ENCODE measurements at places on chromosomes 13 and 19.

GRCh38 chr19:10685210-10685609 lies 16.0 kb upstream of the QTRT1 start:
- no peak for DNase-seq

- no peak for DNase-seq
These were observed 79.4 kb downstream of the FOXO1 start for GRCh38 chr13:40586886-40587565.

- no peak for DNase-seq
These were observed 91.3 kb downstream of the UQCRFS1 start for GRCh38 chr19:29121684-29122083.

DNA sequence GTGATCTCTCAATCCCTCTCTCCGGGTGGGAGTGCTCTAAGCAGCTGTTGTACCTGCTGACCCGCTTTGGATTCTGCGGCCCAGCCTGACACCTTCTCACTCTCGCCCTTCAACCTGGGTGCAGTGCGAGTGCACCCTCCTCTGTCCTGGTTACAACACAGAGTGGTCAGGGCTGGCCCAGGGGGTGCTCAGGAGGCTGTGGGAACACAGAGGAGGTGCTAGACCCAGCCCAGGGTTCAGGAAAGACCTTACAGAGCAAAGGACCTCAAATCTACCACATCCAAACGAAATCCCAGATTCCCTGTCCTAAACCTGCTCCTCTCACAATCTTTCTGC lies 23.7 kb downstream of the ZNF175 start:
- DNase-seq = no peak

DNA sequence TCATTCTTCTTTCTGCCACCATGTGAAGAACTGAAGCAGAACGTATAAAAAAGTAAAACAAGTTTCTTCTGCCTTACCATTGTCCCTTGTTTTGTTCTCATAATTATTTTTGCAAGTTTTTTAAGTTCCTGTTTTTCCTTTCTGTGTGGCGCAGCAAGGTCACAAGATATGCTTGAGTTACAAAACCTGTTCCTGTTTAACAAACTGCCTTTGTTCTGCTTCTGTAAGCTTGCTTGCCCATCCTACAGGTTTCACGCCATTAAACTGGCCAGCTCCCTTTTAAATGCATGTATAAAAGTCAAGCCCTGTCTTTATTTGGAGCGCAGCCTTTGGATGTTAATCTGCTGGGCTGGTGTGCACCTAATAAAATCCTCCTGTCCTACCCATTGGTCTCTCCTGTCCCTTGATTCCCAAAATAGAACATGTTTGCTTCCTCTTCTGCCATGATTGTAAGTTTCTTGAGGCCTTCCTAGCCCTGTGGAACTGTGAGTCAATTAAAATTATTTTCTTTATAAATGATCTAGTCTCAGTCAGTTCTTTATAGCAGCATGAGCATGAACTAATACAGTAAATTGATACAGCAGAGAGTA lies 1115.4 kb downstream of the SLITRK1 start:
- DNase-seq = no peak

DNA sequence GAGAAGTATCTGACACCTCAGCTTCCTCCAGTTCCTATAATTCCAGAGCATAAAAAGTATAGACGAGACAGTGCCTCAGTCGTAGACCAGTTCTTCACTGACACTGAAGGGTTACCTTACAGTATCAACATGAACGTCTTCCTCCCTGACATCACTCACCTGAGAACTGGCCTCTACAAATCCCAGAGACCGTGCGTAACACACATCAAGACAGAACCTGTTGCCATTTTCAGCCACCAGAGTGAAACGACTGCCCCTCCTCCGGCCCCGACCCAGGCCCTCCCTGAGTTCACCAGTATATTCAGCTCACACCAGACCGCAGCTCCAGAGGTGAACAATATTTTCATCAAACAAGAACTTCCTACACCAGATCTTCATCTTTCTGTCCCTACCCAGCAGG lies 3.1 kb downstream of the KLF5 start:
- no peak for DNase-seq

DNA sequence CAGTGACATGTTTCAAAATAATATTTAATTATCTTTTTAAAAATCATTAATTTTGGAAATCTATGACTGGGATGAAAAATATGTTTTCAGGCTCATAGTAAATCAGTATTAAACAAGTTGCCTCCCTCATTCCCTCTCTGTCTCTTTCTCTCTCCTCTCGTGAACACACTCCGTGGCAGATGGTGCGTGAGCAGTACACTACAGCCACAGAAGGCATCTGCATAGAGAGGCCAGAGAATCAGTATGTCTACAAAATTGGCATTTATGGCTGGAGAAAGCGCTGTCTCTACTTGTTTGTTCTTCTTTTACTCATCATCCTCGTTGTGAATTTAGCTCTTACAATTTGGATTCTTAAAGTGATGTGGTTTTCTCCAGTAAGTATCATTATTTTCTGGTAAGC lies 22.7 kb downstream of the SGCG start:
- DNase-seq = no peak

DNA sequence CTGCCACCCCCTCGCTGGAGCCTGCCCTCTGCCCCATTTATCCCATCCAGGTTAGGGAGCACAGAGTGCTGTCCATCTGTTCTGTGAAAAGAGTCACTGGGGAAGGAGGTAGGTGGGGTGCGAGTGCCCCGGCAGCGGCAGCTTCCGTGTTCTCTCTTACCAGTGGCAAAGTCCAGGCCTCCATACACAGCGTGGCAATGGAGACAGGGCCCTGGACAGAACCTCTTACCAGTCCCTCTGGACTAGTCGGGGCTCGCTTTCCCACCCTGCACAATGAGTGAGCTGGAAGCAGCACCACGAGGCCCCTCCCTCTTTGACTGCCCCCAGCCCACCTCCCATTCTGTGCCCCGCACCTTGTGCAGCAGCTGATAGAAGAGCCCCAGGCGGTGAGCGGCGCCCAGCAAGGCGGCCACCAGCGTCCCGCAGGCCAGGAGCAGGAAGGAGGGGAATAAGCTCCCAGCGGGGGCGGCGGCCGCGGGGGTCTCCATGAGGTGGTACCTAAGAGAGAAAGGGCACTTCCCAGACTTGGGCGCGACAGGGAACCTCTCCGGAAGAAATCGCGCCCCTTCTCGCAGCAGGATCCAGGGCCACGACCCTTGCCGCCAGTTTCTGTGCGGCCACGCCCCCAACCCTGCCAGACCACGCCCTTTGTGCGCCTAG lies 17.5 kb downstream of the SYDE1 start:
- DNase-seq = peak; percentile 2

GRCh38 chr13:75102001-75102716 lies 379.8 kb downstream of the TBC1D4 start:
- DNase-seq = no peak

- no peak for DNase-seq
These were observed 30.0 kb downstream of the FLT1 start for GRCh38 chr13:28464861-28465460.

- DNase-seq = no peak
These were observed 42.6 kb downstream of the ZNF527 start for GRCh38 chr19:37413313-37414084.

DNA sequence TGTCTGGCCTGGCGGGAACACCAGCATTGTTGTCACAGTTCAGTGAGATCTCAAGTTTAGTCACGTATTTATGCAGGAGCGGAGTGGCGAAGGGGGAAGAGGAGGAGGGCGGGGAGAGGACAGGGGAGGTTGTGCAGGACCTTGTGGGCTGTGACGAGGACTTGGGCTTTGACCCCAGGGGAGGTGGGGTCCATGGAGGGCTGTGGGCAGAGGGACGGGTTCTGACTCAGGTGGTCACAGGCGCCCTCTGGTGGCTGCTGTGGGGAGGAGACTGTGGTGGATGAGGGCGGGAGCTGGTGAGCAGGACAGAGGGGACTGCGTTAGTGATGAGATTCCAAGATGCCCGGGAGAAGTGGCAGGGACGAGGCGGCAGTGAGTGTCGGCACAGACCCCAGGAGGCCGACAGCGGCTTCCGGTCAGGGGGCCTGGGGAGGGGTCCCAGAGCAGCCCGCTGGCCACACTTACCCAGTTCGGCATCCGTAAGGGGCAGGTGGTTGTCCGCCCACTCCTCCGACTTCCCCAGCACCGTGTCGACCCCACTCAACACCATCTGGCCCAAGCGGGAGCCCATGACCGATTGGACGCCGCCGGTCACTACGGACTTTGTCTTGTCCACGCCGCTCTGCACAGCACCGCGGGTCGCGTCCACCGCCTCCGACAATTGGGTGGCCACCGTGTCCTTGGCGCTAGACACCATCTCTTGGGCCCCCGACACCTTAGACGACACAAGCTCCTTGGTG lies 15.7 kb downstream of the PLIN3 start:
- DNase-seq = peak; percentile 78

GRCh38 chr19:56109226-56109625 lies 11.9 kb downstream of the ZNF787 start:
- DNase-seq = no peak

- DNase-seq = no peak
These were observed 6.7 kb downstream of the WDR62 start for GRCh38 chr19:36061367-36061766.

- DNase-seq = no peak
These were observed 1507.1 kb downstream of the UQCRFS1 start for GRCh38 chr19:27705896-27706295.

DNA sequence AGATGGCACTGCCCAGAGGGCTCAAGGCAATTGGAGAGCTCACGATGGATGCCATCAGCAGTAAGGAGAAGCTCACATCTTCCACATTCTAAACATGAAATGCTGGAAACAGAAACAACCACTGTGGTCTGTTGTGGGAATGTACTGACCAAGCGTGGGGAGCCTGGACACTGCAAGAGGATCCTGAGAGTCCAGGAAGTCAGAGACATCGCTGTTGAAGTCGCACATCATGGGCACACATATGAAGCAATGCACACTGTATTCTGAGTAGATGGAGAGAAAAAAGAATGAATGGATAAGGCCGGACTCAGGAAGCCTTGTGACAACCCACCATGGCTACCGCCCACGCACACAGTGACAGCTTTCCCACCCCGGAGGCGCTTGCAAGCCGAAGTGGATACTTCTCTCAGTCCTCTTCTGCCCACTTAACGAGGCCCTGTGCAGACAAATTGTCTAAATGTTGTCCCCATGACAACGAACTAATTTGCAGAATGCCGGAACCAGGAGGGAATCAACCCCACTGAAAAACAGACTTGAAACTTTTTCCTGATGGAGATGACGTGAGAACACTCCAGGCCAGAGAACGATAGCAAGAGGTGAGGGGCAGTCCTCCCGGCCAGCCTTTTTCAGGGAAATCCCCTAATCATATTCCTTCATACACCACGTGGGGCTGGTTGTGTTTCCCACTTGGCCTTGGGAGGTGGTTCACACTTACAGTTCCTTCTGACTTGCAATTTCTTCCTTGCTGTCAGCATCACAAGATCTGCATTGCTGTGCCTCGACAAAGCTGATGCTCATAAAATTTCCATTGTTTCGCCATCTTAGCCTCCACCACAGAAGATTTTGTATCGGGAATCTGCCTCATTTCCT lies 109.6 kb upstream of the SERP2 start:
- no peak for DNase-seq

DNA sequence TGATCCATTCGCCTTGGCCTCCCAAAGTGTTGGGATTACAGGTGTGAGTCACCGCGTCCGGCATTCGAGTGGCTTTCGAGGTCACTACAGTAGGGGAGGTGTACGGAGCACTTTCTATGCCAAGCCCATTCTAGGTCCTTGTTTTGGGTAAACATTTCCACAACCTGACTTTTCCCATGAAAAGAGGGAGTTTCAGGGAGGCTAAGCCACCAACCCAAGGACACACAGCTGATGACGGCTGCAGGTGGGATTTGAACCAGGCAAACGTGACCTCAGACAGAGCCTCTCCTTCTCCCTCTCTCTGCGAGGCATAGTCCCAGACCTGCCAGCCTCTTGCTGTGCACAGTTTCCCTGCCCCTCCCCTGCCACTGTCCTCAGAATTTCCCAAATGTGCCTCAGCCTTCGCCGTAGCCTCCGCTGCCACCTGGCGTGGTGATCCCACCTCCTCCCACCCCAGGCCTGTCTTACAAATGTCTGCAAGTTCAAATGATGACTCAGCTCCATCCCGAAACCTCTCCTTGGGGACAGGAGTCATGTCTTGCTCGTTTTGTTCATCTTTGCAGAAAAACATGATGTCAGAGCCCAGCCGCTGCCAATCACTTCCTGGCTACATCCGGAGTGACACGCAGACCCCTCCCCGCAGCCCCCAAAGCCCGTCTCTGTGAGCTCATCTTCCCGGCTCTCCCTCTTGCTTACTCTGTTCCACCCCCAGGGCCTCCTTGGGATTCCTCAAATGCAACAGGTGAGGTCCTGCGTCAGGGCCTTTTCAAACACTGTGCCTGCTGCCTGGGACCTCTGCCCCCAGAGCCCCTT lies 6.6 kb upstream of the GADD45B start:
- no peak for DNase-seq

- DNase-seq = no peak
These were observed 1.8 kb upstream of the DIAPH3 start for GRCh38 chr13:60165391-60166099.

- DNase-seq = no peak
These were observed 65.9 kb downstream of the ENOX1 start for GRCh38 chr13:43720780-43721397.

GRCh38 chr13:48121733-48122132 lies 26.8 kb upstream of the MED4 start:
- no peak for DNase-seq

DNA sequence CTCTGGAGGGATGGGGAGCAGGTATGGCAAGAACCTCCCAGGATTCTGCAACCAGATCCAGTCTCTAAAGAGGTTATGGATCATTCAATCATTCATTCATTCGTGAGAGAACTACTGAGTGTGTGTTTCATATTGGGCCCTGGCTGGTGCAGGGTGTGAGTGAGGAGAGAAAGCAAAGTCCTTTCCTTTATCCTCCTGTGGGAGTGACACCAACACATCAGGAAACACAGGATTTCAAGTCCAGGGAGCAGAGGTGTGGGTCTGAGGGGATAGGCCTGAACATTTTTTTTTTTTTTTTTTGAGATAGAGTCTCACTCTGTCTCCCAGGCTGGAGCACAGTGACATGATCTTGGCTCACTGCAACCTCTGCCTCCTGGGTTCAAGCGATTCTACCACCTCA lies 3.3 kb downstream of the CEACAM1 start:
- DNase-seq = no peak

DNA sequence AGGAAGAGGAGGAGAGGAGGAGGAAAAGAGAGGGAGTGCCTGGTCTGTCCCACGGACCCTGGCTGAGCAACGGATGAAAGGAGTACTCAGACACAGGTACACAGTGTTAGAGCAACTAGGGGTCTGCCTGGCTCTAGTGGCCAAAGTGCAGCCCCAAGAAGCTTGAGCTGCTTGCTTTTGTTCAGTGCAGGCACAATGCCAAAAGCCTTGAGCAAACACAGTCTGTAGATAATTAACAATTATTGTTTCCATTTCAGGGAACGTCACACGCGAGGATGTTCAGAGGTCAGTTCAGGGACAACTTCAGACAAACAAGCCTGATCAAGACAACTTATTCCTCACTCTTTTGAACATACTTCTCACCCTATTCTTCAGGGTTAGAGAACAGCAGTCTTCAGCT lies 32.2 kb upstream of the ZNF726 start:
- DNase-seq = no peak

- DNase-seq = peak; percentile 72
These were observed 1.3 kb downstream of the RFX2 start for GRCh38 chr19:6108721-6109633.
